Myocyte (in vitro differentiated cells): ENCODE measurements at places on chromosomes 13 and 19. TPM values are rescaled to one million over a fixed set of nuclear protein-coding genes. Genes with fewer than 3 reads are reported as not detected.

GRCh38 chr13:109541081-109541480 lies 245.3 kb downstream of the IRS2 start:
- DNase-seq, result no peak

PDX1 gene
- not detected in 2 replicates for total RNA-seq

NDFIP2 gene
- 31.7 and 36.7 TPM in 2 replicates for total RNA-seq

- no peak for DNase-seq
Observed at GRCh38 chr13:112617754-112618375, 29.9 kb upstream of the TUBGCP3 start.

DNA sequence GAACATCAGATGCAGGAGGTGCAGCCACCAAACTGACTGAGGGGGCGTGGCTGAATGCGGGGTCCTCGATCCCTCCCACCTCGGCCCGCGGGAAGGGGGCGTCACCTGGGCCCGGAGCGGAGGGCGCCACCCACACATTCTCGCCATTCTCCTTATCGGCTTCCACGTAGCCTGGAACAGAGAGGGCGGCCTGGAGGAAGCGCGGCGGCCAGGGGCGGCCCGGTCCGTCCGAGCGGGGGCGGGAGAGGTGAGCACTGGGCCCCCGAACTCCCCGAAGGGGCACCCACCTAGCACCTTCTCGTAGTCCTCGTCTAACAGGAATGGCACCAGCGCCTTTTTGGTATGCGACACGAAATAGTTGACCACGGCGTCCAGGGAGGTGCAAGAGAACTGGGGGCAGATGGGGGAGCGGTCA lies 11.8 kb downstream of the STAP2 start:
- DNase-seq, result no peak

DNA sequence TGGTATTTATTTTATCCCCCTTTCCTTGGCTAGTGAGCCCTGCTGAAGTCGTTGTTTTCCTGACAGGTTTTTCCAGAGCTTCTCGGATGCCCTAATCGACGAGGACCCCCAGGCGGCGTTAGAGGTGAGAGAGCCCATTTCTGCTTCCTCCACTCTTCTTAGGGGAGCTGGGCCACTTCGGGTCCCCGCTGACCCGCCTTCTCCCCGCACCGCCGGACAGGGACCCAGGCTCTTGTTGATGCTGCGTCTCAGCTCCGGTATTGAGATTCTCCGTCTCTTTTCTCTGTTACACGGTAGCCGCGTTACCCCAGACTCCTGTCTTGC lies 306 bp downstream of the SUGT1 start:
- DNase-seq, result no peak

BRME1 gene
- 0.43 and 1.0 TPM in 2 replicates for total RNA-seq

DNA sequence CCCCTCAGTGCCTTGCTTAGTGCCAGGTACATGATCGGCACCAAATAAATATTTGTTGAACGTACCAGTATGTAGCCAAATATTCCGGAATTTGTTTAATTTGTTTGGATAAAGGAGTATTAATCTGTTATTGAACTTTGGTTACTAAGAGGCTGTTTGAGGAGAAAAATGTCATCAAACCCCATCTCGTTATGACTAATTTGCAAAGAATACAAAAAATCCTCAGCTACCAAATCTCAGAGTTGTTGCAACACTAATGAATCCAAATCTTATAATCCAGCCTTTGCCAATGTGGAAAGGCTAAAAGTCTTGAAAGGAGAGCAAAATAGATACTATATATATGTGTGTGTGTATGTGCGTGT lies 79.5 kb downstream of the KLF5 start:
- DNase-seq, result peak; percentile 21

DNA sequence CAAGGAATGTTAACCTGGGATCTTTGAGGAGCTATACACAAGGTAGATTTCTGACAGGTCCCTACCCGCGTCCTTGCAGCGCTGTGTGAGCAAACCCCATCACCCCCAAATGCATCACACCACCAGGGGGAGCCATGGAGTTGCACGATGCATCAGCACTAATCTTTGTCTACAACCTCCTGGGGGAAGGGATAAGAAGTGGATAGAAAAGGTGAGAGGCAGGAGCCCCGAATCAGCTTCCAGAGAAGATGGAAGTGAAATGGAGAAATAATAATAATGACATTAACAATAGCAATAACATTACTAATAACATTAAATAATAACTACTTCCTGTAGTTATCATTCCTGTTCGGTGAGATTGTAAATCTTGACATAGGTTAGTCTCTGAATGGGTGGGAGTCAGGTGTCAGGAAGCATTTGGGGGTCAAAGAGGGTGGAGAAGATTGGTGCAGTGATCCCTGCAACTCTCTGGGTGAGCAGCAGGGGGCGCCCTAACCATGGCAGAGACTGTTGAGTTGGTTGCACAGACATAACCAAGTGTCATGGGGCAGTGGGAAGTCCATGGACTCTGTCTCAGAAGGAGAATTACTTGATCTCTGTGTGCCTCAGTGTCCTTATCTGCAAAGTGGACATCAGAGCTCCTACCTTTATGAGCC lies 16.5 kb downstream of the SIGLEC7 start:
- peak; percentile 29 for DNase-seq

DNA sequence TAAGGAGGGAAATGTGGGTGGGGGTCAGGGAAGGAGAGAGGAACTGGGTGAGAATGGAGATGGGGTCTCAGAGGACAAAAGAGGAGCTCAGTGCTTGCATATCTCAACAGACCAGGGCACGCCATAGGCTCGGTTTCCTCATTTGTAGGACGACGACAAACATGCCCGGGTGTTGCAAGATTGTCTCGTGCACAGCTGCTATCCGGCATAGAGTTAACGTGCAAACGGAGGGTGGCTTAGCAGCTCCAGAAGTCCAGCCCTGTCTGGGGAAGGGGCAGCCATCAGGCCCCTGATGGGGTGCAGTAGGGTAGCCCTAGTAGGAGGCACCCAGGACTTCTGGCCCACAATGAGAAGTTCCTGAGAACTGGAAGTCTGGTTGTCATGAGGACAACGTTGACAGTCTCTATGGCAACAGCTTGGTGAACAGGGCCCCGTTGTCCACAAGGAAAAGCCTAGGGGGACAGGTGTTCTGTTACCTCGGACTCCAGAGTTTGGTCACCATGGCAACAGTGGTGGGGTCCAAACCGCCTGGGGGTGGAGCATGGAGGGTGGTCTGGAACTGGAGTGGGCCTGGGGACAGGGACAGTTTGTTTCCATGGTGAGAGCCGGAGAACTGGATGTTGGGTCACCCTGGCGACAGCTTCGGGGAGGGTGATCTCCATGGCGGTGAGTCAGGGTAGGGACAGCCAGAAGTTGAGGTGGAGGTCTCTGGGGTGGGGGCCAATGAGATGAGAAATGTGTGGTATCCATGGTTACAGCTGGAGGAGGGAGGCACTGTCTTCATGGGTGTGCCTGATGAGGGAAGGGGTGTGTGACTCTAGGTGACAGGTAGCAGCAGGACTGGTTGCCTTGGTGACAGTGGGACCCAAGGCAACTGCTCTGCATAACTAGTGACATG lies 16.8 kb downstream of the TM6SF2 start:
- DNase-seq, result no peak
